ENCODE measurements at places on chromosomes 3 and 15. TPM values are rescaled to one million over a fixed set of nuclear protein-coding genes. Genes with fewer than 3 reads are reported as not detected.

GRCh38 chr3:187122261-187122660 is 17.0 kb downstream of the RPL39L start:
- DNase-seq = no peak

DNA sequence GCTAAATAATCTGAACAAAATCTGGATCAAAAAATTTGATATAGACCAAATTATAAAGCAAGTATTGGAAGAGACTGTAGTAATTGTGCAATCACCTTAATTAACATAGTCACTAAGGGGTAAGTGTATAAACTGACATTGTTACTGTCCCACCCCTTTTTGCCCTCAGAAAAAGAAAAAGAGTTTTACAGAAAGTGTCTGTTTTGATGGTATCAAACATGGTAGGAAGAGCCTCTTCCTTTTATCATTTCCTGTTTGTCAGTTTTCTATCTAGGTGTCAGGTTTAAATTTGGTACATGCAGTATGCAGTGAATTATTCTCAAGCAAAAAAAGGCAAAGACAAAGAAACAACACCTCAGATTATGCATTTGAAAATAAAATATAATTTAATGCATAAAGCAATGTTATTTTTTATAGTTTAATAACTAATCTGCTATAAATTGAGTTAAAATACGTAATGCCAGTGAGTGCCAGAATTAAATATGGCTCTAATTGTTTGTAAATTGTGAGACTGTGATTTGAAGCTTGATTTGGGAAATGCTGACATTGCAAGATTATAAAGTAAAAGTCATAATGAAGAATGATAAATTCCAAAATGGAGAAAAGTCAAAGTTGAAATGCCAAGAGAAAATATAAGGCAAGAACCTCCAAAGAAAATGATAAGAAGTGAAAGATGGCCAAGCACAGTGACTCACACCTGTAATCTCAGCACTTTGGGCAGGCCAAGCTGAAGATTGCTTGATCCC is 30.3 kb upstream of the CMC1 start:
- DNase-seq = no peak

DNA sequence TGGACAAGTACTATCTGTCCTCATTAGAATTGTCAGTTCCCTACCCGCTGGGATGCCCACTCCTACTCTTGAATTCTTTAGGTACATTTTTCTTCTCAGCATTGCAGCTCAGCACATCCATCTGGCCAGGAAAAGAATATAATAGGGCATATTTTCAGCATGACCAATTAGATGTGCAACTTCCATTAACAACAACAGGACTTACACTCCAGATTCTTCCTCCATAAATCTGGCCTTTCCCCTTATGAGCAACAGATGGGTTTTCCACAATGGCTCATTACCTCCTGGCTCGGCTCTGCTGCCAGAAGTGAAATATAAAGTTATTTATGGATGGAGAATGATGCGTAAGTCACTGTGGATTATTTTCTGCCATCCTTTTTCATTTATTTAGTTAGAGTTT is 443.8 kb upstream of the TGFBR2 start:
- peak; percentile 49 for DNase-seq

DNA sequence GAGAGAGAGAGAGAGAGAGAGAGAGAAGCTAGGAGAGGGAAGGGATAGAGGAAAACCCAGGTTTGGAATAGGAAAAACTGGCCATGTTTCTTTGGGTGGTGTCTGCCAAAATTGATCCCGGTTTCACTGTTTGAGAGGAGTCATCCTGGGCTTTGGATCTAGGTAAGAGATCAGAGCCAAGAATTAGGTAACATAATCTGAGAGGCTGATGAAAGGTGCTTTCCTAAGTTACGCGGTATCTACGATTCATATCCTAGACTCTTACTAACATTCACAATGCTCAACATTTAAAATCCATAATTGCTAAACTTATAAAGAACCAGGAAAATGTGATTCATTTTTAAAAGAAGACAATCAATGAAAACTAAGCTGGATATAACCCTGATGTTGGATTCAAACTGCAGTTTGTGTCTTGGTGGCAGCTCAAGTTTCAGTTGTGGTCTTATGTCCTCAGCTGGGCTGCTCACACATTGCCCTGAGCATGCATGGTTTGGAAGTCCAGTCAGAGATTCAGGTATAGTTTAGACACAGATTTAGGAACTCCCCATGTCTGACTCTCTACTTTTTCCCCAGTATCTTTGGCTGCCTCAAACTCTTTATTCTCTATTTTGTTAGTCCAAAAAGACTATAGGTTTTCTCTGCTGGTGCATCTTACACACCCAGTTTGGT is 42.5 kb upstream of the FMN1 start:
- no peak for DNase-seq

DNA sequence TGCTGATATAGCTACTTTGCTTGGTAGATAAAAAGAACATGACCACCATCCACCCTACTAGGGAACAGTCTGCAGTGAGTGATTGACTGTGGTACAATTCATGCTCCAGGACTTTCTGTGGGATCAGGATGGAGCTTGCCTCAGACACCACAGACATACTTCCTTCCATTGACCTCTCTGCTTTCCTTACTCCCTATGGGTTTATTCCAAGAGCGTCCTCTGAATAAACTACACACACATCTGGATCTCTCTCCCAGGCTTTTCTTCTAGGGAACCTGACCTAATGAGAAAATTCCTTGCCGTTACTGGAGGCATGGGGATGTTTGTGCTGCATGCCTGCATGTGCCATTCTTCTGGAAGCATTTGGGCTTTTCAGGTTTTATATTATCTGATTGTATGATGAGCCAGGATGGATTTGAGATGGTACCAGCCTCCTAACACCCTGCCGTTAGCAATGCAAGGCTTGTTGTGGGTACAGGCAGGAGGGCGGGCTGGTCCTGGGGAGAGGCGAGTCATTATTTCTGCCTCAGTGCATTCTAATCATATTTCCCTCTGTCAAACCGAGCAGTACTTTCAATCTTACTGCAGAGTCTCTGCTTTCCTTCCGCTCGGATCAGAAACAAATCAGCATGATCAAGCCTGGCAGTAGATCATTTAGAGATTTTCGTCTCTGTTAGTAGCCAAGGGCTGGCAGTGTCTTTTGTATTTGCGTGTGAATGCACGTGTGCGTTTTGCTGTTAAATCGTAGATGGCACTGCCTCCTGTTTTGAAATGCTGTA is 279.2 kb downstream of the PDCD6IP start:
- peak; percentile 82 for DNase-seq

DNA sequence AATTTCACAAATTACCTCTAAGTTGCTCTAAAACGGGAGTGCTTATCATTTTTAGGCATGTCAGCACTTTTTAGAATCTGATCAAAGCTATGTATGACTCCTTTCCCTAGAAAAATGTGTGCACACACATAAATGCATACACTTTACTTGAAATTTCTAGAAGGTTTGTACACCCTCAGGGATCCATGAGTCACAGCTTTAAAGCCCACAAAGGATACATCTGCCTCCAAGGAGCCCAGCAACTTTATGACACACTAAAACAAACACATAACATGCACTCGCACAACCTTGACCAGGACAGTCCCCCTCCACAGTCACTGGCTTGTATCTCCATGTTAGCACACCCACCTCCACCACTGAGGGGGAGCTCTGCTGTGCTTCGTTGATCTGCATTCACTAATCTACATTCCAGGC is 722.0 kb upstream of the CFAP20DC start:
- no peak for DNase-seq

DNA sequence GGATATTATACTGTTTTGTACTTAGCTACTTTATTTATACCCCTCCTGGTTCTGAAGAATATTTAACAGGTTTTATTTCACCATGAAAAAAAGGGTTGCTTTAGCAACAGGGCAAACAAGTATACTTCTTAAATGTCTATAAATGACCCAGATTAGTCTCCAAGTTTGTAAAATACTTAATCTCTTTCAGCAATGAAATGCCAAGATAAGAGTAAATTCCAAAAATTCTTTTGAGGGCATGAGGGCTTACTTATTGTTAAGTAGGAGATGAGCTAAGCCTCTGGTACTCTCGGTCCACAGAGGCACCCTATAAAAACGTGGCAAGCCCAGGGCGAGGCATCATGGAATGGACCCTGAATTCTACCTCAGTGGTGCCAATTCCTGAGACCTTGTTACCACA is 264.8 kb upstream of the NSMCE3 start:
- no peak for DNase-seq

- DNase-seq = no peak
Measured at GRCh38 chr3:106326941-106327695, 458.3 kb upstream of the CBLB start.

DNA sequence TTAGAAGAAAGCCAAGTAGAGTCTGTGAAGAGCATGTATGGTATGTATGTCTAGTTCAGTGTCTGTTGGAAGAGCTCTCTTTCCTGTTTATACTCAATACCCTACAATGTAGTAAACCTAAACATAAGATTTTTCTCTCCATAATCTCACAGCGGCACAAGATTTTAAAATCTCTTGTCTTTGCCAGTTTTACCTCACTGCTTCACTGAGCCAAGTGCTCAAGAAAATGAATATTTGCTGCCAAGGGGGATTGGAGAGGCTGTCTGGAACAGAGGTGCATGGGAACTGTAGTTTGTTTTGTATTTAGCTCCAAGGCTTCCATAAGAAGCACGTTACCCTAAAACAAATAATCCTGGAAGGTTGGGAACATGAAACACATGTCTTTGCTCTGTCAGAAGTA is 49.5 kb upstream of the FHIT start:
- no peak for DNase-seq

GRCh38 chr3:134366221-134366927 is 7.9 kb downstream of the AMOTL2 start:
- no peak for DNase-seq

- DNase-seq = no peak
Measured at GRCh38 chr3:35338186-35338585, 301.1 kb upstream of the ARPP21 start.

DNA sequence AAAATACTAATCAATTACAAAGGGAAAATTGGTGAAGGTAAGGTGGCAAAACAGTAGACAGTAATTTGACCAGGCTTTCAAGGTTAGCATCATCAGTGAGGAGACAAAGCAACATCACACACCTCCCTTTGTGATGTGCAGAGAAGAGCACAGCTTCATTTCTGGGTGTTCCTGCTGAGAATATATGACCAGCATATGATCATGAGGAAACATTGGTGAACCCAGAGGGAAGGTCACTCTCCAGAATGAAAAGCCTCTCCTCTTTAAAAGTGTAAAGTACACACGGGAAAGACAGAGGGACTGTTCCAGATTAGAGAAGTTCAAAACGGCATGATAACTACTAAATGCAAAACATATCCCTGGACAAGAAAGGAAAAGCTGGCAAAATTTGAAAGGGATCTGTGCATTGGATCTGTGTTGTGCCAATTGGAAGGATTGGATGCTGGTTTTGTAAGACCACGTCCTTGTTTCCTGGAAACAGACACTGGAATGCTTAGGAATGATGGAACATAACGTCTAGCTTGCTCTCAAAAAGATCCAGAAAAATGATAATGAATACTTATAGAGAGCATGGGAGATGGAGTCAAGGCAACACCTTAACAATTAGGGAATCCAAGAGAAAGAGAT is 80.6 kb upstream of the MITF start:
- DNase-seq = no peak

DNA sequence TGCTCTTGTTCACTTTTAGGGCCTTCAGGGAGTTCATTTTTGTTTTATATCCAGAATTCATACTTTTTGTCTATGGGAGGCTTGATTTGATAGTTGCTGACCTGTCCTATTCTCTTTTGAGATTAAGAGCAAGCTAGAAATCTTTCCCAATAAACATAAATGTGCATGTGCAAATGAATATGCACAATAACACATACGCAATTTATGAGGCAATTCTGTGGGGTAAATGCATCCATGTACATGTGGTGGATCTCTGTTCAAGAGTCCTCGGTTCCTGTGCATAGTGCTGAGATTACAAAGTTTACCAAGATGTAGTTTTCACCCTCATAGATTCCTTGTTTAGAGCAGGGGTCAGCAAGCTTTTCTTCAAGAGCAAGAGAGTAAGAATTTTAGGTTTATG is 640.7 kb downstream of the EDEM1 start:
- DNase-seq = no peak

GRCh38 chr15:95295896-95296625 is 1034.4 kb upstream of the NR2F2 start:
- peak; percentile 82 for DNase-seq

DNA sequence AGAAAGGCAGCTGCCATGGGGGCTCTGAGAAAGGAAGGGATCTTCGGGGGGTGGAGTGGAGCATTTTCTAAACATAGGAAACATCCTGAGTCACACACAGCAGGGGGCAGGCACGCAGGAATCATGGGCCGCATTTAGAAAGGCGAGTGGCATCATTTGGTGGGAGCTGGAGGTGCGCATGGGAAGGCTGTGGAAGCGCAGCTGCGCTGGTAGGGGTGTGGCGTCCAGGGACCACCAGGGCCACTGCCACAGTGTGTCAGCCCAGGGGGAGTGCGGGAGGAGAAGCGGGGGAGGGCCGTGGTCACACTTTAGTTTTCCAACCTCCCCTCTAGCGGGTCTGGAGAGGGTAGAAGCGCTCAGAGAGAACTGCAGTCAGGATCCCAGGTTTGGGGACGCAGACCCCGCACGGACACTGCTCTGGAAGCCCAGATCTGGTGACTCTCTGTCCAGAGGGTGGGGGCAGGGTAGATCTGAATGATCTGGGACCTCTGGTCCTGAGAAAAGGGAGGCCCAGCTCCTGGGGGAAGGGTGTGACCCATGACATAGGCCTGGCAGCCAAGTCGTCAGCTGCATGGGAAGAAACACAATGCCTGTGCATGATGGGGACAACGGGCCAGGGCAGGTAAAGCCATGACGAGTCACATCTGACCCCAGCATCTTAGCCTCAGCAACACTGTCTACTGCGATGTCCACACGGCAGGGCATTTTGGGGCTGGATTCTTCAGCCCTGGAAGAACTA is 88.0 kb upstream of the IQSEC1 start:
- DNase-seq = peak; percentile 58

- no peak for DNase-seq
Measured at GRCh38 chr15:38144921-38145320, 107.7 kb upstream of the SPRED1 start.

GRCh38 chr3:138775254-138775595 is 59.5 kb downstream of the PIK3CB start:
- DNase-seq = no peak

GRCh38 chr3:129184396-129184657 is 631 bp upstream of the CNBP start:
- peak; percentile 49 for DNase-seq

- DNase-seq = no peak
Measured at GRCh38 chr15:57528940-57529565, 62.7 kb upstream of the MYZAP start.

- DNase-seq = peak; percentile 43
Measured at GRCh38 chr3:124431331-124431994, 298.8 kb upstream of the UMPS start.

GRCh38 chr15:58222679-58223078 is 84.5 kb downstream of the AQP9 start:
- DNase-seq = peak; percentile 23

- DNase-seq = peak; percentile 46
Measured at GRCh38 chr15:72197460-72198355, at the start of gene GRAMD2A. TSS of gene GRAMD2A (minus strand) at chr15:72197787.

The FBXO45 gene
- 20.9 TPM for total RNA-seq

The STARD9 gene
- 12.0 TPM for total RNA-seq

The MESP2 gene
- total RNA-seq = 0.26 TPM

The SNX33 gene
- total RNA-seq = 3.4 TPM

The RARB gene
- 0.44 TPM for total RNA-seq

The VEPH1 gene
- not detected for total RNA-seq

The DMXL2 gene
- 23.7 TPM for total RNA-seq

The ITPKA gene
- total RNA-seq = 4.3 TPM

The CDHR4 gene
- total RNA-seq = 0.48 TPM

The SLC22A14 gene
- total RNA-seq = 0.26 TPM

The CACNA1D gene
- total RNA-seq = 0.85 TPM

The ETFA gene
- 133 TPM for total RNA-seq

The SLC2A2 gene
- not detected for total RNA-seq

The SPATA12 gene
- total RNA-seq = not detected

The CHRM5 gene
- not detected for total RNA-seq
